ENCODE measurements at places on chromosomes 2 and 18. TPM values are rescaled to one million over a fixed set of nuclear protein-coding genes. Genes with fewer than 3 reads are reported as not detected.

- no peak for DNase-seq
Observed at GRCh38 chr2:67663776-67664175, 266.6 kb downstream of the ETAA1 start.

The DPYSL5 gene
- total RNA-seq = 110 TPM

DNA sequence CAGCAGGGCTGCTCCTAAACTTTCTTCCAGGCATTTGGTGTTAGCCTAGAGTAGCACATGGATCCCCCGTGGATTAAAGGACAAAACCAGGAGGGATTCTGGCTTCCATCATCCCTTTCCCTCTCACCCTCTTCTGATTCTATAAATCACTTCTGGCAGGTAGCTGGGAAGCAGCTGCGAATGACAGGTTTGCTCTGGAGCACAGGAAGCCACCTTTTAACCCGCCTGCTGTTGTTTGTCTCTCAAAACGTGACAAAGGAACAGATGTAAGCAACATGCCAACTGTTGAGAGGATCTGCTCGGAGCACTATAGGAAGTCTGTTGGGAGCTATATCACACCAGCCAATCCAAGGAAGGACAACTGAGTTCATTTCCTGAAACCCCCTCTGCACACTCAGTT, 101.9 kb downstream of the ACTR2 start:
- no peak for DNase-seq

GRCh38 chr2:66888246-66888645, 453.3 kb downstream of the MEIS1 start:
- DNase-seq = no peak

DNA sequence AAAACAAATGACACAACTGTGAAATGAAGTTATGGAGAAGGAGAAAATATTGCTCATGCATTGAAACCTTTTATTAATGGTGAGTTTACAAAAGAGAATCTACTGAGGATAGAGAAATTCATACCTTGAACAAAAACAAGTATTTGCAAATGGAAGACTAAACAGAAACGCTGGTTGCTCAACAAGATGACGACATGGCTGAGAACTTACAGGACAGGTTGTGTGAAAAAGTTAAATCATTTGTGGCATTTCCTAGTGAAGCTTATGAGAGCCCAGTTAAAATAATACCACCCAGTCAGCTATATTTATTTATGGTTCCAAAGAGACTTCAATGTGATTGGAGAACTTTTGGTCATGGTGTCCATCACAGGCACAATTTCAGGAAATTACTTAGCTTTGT, 148.6 kb upstream of the PKDCC start:
- DNase-seq = no peak

GRCh38 chr2:100482741-100483140, 12.5 kb downstream of the NMS start:
- no peak for DNase-seq

DNA sequence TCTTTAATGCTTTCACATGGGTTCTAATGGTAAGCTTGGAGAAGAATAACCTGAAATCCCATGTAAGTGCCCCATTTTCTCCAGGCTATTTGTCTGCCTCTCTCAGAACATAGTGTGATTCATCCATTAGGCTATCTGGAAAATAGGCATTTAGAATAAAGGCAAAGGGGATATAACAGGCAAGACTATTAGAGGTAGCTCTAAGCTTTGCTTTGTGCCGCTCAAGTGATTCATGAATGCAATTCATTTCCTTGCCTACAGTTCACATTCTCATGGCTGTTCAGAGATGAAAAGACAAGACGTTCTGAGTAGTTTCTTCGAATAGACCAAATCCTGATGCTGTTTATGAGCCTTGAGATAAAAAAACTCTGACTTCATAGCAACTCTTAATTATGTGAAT, 101.7 kb downstream of the ANKRD44 start:
- no peak for DNase-seq

- peak; percentile 45 for DNase-seq
Observed at GRCh38 chr2:29987146-29987545, 65.8 kb upstream of the ALK start.

The NCL gene
- total RNA-seq = 1,186 TPM

GRCh38 chr18:62877411-62878221, 162.3 kb downstream of the PHLPP1 start:
- DNase-seq = peak; percentile 17

DNA sequence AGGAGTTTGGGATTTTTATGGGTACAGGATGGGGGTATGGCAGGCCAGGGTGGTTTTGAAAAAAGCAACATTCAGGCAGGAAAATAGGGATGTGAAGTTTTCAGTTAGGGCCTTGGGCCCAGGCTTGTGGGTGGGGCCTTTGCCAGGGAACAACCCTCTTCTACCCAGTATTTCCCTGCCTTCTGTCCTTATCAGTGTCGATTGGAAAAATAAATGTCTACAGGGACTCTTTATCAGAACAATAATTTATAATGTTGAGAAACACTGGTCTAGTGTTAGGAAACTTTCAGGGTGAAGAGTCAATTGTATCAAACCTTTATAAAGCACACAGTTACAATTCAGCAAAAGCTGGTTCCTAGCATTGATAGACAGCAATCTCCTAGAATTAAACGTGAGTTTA, 214.1 kb upstream of the NABP1 start:
- no peak for DNase-seq

Data from A673 (cell line).